ENCODE measurements at places on chromosomes 16 and 17.

- no peak for DNase-seq
Measured at GRCh38 chr17:28470914-28471366, 2.5 kb upstream of the SLC13A2 start.

- DNase-seq, result no peak
Measured at GRCh38 chr17:6660805-6661463, 9.4 kb downstream of the C17orf100 start.

GRCh38 chr16:64077242-64077641 lies 1044.6 kb downstream of the CDH11 start:
- no peak for DNase-seq

DNA sequence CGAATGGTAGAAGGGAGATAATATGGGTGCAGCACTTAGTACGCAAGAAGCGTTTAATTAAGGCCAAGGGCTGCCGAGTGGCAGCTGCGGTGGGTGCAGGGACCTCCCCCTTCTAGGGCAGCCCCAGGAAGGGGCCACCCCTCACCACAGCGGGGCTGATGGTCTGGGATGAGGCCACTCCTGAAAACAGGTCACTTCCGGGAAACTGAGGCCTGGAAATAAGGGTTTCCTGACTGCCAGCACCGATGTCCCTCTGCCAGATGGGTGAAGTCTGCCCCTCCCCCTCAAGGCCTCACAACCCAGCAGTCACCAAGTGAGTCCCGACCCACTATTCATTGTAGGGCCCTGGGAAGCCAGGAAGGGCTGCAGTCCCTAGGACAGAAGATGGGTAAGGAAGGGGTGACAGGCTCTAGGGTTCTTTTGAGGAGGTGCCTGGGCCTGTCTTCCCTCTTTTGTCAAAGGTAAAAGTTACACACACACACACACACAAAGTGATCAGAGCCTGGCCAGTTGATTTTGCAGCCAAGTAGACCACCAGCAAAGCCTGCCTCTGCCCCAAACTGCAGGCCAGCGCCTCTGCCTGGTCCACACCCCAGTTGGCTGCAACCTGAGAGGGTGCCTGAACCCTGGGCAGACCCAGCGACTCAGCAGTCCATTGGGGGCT lies 12.5 kb downstream of the SREBF1 start:
- DNase-seq, result no peak

DNA sequence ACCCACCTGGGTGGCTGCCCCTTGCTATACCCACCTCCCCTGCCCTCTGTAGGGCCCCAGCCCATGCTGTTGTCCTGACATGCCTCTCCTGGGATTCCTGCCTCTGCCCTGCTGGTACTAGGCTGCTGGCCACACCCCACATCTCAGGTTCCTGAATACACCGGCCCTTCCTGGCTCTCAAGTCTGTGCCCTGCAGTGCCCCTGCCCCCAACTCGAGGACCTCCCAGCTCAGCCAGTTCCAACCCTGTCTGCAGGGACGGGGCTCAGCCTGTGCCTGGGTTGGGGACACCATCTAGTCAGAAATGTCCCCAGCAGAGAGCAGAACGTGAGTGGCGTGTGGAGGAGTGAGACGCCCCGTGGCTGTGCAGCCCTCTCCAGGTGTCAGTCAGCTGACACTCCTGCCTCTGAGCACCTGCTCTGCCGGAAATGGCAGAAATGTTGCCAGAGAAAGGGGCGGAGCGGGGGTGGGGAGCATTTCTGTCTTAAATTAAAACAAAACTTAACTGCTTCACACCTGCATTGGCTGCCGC lies 28.7 kb downstream of the ACSF3 start:
- DNase-seq, result no peak

DNA sequence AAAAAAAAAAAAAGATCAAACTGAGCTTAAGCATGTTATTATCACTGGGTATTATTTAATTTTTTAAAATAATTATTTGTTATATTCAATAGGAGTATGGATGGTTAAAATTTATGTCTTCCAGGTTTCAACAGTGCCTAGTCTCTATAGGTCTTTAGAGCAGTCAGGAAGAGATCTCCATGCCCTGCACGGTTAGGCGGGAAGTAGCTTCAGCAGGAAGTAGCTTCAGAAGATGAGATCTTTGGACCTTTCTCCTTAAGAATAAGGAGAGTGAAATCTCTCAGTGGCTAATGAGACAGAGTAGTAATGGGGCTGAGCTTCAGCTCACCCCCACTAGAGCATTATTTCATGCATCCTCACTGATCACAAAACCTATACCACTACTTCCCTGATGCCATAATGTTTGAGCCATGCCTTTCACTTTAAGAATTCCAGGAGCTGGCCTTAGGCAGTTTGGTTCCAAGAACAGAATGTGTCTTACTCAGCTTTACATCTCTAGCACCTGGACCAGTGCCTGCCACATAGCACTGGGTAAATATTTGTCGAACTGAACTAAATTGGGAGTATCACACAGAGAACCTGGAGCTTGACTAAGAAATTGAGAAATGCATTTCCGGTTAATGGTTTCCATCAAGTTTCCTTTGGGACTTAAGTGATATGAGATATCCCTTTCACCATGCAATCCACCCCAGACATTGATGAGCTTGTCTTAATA lies 43.5 kb downstream of the SCPEP1 start:
- no peak for DNase-seq

DNA sequence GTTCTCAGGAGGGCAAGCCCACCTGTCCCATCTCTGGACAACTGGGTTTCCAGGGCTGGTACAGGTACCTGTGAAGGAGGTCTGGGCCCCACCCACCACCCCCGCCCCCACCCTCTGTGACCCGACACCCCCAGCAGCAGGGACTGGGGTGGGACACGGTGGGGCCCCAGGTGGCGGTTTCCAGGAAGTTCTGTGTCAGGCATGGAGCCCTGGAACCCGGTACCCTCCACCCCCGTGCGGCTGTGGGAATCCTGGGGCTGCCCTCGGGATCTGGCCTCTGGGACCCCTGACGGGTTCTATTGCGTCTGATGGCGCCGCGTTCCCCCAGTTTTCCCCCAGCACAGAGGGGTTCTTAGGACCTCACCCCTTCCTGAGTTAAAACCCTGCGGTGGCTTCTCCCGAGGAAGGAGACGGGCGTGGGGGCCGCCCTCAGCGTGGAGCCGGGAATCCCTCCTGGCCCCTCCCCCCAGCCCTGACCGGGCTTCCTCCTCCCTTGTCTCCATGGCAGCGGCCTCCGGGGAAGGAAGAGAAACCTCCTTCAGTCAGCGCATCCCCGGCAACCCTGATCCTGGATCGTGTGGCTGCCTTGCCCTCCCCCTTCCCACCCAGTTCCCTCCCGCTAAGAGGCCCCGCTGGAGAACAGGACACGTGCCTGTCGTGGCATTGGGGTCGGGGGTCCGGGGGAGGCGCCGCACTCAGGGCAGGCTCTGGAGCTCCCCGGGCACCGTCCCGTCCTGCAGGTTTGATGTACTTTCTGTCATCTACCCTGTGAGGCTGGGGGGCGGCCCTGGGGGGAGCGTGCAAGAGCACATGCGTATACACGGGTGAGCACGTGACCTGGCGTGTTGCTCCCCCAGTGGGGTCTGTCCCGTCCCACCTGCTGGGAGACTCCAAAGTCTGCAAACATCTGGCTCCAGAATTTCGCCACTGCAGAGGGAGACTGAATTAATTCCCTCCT lies 30.3 kb downstream of the CACNA1H start:
- DNase-seq, result no peak

DNA sequence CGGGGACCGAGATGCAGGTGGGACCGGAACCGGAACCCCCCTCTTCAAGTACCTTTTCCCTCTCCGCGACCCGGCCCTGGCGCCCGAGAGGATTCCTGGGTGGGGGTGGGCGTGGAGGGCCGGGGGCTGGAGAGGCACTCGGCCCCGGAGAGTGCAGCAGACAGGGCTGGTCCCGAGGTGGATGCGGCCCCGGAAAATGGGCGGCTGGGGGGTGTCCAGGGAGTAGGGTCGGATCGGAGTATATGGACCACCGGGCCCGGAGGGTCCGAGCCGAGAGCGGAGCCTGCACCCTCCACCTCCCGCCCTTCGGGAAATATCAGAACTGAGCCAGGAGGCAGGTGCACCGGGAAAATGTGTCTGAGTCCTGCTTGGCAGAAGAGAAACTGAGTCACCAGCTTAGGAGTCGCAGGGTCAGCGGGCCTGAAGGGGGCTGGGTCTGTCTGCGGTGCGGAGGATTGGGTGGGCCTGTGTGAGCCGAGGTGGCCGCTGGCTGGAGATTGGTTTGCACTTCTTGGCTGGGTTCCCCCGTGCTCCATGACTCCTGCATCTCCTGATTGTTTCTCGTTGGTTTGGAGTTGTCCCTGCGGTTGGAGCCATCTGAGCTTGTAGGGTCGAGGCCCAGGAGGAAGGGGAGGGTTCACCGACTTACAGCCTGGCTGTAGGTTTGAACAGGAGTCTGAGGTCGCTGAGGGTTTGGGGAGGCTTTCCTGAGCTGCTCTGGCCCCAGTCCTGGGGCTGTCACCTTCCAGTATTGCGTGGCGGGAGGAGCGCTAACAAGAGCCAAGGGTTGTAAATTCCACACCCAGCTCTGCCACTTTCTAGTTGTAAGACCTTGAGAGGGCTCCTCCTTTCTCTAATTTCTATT lies 518 bp downstream of the SH2B1 start:
- DNase-seq, result no peak

DNA sequence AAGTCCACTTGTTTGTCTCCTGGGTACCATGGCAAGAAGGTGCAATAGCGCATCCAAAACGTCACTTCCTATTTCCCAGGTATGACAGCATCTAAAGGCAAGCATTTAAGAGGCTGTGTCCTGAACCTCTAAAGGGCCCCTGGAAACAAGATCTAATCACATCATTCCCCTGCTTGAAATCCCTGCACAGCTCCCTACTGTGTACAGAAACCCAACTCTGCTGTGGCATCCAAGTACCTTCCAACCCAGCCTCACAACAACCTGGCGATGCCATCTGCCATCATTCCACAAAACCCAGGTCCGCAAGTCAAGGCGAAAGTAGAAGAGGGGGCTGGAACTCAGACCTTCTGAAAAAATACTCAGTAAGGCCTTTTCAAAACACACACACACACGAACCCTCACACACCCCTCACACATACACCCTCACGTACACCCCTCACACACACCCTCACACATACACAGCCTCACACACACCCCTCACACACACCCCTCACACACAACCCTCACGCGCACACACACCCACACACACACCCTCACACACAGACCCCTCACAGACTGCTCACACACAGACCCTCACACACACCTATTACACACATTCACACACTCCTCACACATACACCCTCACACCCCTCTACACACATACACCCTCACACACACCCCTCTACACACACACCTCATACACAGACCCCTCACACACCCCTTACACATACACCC lies 24.5 kb downstream of the C17orf67 start:
- DNase-seq, result no peak

DNA sequence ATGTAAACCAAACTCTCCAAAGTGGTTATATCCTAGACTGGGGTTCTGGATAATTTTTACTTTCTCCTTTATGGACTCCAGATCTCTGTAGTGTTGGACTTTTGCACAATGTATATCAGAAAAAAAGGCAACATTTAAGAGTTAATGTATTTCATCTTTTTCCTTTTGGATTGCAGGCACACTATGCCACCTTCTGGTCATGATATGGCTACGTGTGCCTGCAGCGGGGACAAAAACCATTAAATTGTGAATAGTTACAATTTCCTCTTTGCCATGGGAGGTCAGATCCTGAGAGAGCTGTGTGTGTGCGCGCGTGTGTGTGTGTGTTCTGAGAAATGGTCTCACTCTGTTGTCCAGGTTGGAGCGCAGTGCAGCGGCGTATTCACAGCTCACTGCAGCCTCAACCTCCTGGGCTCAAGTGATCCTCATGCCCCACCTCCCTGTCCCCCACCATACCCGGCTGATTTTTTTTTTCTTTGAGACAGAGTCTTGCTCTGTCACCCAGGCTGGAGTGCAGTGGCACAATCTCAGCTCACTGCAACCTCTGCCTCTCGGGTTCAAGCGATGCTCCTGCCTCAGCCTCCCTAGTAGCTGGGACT lies 4.3 kb upstream of the SGF29 start:
- no peak for DNase-seq

DNA sequence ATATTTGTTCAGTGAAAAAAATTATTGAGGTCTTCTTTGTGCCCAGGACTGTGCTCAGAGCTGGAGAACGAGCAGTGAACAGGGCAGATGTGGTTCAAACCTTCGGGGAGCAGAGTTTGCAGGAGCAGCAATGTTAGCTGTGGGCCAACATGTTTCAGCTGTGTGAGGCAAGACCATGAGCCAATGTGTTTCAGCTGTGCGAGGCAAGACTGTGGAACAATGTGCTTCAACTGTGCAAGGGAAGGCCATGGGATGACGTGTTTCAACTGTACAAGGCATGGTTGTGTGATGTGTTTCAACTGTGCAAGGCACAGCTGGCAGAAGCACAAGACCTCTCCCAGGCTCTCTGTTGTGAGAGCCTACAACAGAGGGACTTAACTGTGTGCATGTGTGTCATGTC lies 35.2 kb upstream of the SDK2 start:
- DNase-seq, result no peak

- no peak for DNase-seq
Measured at GRCh38 chr16:49693445-49693844, 162.5 kb downstream of the ZNF423 start.

DNA sequence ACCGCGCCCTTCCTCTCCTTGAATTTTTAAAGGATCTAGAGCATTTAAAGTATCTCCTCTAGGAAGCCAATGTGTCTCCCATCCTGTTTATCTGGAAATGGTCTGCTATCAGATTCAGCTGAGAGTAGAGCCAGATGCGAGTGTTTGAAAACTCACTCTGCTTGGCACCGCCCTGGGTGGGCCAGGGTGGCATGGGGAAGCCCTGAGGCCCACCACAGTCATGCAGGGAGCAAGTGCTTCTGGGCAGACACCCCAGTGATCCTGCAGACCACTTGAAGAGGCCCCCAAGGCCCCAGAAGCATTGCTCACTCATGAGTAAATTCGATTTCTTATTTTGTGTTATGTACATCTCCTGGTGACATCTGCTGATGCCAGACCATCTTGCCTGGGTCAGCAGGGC lies 8.7 kb upstream of the CACNG4 start:
- DNase-seq, result no peak

Data from AG09309 (cell line).